NCI-H1436 (cell line): ENCODE measurements at places on chromosomes 1 and 21.

- no peak for DNase-seq
Observed at GRCh38 chr1:41028034-41028642, 6.6 kb upstream of the SLFNL1 start.

DNA sequence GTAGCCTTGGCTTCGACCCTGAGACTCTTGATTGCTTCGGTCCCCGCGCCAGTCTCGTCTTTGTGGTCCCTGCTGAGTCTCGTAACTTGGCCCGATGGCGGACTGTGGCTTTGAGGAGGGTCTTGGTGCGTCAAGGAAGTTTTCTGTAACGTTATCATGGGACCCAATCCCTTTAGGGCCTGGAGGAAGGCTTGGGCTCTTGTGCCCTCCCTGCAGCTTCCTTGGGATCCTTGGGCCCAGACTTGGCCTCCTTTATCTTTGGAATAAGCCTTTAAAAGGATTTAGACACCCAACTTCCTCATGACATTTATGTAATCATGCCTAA, 371 bp downstream of the ZMPSTE24 start:
- no peak for DNase-seq

DNA sequence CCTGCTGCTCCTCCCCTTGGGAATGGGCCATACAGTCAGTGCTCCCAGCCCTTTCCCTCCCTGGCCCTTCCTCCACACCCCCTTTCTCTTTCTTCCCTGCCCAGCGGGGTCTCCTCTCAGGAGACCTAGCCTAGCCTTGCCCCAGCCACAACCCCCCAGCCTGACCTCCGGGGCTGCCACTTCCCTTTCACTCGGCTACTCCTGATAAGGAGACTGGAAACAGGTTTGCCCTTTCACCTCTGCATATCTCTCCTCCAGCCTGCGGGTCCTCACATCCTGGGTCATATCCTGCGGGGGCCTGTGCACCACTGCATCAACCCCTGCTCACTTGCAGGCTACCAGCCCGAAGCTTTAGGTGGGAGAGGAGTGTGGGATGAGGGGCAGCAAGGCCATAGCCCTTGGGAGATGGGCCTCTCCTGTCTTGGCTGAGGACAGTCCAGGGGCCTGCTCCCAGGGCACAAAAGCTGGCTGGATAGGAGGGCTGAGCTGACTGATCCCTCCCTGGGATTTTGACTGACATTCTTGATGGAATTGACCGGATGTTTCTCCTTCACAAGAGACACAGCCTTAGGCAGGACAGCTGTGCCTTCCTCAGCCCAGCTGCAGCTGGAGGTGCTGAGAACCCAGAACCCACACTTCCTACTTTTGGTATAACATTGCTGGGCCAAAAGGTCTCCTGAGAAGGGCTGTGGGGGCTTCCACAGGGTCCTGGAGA, 19.2 kb upstream of the ALX3 start:
- no peak for DNase-seq

- no peak for DNase-seq
Observed at GRCh38 chr1:56092684-56093570, 486.4 kb downstream of the PLPP3 start.

- DNase-seq = no peak
Observed at GRCh38 chr1:86616871-86617270, 70.0 kb downstream of the CLCA4 start.

DNA sequence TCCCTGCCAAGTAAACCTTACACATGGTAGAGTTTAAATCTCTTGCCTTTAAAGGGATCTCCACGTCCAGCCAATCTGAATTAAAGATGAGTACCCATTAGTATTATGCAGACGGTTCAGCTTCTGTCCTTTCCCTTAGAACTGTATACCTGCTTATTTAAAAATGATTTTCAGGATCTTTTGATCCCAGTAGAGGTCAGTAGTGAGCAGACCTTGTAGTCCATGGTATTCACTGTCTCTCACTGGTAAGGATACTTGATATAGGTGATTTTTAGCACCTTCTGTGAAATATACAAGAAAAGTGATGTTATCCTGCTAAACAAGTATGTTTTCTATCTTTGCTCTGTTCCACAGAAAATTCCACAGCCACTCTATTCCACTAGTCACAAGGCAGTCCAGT, 1211.6 kb upstream of the ADGRL4 start:
- DNase-seq = peak; percentile 10

GRCh38 chr1:14713077-14713476, 114.6 kb downstream of the KAZN start:
- peak; percentile 66 for DNase-seq

- DNase-seq = no peak
Observed at GRCh38 chr1:26307363-26307781, 936 bp upstream of the UBXN11 start.

DNA sequence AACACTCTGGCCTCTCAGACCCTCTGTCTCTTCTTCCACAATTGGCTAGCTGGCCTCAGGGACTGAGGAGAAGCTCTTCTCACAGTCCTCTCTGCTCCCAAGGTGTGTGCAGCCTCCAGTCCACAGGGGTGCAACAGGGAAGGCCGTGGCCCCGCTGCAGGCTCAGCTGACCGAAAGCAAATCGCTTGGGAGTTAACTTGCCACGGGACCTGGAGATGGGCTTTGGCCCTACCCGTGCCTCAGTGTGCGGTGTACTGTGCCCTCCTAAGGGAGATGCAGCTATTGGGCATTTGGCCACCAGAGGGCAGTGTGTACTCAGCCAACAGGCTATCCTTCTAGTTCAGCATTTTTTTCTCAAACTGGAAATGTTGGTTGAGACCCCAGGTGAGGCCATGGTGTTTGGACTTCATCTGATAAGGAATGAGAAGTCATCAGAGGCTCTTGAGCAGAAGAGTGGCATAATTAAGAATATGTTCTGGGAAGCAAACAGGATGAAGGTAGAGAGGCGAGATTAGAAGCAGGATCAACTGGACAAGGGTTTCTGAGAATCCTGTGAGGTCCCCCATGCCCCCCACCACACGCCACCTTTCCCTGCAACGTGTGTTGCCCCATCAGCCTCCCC, 42.5 kb upstream of the TMEM125 start:
- DNase-seq = peak; percentile 71

- DNase-seq = no peak
Observed at GRCh38 chr1:199720496-199720895, 307.0 kb upstream of the NR5A2 start.

DNA sequence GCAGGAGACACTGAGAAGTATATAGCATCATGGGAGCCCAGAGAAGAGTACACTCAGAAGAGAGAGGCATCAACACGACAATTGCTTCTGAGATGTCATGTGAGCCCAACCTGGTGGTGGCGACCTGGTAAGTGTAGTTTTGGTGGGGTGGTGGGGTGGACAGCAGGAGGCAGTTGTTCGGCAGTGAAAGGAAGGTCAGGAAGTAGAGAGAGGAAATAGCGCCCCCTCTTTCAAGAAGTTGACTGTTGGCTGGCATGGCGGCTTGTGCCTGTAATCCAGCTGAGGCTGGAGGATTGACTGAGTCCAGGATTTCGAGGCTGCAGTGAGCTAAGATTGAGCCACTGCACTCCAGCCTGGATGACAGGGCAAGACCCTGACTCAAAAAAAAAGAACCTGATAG, 12.6 kb downstream of the RSPO1 start:
- no peak for DNase-seq

DNA sequence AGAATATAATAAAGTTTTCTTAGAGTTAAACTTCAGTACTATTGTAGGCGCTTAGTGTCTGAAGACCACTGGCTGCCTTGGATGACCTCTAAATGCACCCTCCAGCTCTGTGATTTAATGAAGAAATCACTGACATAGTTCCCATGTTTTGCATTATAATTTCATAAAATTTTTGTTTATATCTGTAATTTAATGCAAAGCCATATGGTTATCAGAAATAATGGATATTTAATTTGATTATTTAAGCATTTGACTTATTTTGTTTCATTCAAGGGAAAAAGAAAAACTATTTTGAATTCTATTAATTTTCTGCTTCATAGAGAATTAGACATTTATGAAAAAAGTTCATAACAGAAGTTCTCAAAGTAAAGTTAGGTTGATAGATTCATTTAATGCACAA, 18.6 kb downstream of the CRB1 start:
- DNase-seq = no peak

GRCh38 chr1:207058878-207059867, 6.1 kb downstream of the PFKFB2 start:
- DNase-seq = peak; percentile 86

DNA sequence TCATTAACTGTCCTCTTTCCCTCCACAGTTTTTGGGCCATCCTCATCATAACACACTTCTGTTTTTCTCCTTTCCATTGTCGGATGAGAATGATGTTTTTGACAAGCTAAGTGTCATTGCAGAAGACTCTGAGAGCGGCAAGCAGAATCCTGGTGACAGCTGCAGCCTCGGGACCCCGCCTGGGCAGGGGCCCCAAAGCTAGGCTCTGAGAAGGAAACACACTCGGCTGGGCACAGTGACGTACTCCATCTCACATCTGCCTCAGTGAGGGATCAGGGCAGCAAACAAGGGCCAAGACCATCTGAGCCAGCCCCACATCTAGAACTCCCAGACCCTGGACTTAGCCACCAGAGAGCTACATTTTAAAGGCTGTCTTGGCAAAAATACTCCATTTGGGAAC, 28.6 kb upstream of the IFNAR1 start:
- no peak for DNase-seq

DNA sequence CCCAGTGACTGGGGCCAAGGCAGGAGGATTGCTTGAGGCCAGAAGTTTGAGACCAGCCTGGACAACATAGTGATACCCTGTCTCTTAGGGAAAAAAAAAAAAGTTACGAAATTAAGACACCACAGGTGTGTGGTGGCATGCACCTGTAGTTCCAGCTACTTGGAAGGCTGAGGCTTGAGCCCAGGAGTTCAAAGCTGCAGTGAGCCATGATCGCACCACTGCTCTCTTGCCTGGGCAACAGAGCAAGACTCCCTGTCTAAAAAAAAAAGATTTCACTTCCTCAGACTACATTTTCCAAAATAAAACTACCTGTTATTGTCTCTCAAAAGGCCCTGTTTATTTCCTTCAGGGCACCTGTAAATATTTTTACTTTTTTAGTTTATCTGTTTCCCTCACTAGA, 4.7 kb upstream of the STK40 start:
- DNase-seq = no peak

- DNase-seq = no peak
Observed at GRCh38 chr1:24902471-24902891, 27.6 kb downstream of the RUNX3 start.

GRCh38 chr1:181100015-181100905, 11.8 kb downstream of the IER5 start:
- DNase-seq = no peak

GRCh38 chr1:81231729-81232038, 569.0 kb upstream of the ADGRL2 start:
- DNase-seq = no peak

- DNase-seq = no peak
Observed at GRCh38 chr1:22953740-22954141, 18.9 kb downstream of the LACTBL1 start.

DNA sequence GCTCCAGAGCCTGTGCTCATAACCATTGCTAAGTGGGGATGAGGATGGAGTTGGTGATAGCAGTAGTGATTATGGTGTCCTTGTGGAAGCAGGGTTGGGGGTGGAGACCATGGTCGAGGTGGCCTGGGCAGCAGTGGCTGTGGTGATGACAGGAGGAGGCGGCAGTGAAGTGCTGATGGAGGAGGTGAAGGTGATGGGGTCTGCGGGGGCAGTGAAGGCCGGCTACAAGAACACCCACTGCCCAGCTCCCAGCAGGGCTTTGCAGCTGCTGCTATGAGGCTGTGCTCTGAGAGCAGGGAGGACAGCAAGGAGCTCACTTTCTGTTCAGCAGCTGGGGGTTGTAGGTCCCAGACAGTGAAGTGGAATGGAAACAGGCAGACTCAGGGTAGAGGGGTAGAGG, 15.6 kb upstream of the DMBX1 start:
- no peak for DNase-seq

DNA sequence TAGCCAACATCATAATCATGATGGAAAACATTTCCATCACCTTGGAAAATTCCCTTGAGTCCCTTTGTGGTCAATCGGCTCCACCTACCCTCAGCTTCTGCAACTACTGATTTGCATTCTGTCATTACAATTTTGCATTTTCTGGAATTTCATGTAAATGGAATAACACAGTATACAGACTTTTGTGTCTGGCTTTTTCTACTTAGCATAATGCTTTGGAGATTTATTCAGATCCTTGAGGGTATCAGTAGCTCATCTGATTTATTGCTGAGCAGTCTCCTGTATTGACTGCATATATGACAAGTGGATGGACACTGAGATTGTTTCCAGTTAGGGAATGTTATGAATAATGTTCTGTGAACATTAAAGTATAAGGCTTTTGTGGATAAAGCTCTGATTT, 358.3 kb downstream of the USP25 start:
- no peak for DNase-seq
